ENCODE measurements at places on chromosomes 7 and 10.

DNA sequence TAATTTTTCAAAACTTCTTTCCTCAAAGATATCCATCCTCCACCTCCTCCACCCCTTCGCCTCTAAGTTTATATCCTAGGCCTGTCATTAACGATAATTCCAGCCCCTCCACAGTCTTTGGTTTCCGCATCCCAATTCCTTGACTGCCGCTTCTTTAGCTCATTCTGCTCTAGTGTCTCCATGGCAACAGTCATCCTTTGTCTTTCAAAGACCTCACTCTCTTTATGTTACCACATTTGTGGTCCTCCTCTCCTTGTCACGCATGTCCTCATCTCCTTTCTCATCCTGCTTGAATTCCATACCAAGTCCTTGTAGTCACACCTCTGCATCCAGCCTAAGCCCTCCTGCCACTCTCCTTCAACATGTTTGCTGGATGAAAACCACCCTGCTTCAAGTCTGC, 511.2 kb upstream of the KLF6 start:
- DNase-seq = no peak

GRCh38 chr7:132443761-132444520, 132.3 kb downstream of the PLXNA4 start:
- DNase-seq = no peak

DNA sequence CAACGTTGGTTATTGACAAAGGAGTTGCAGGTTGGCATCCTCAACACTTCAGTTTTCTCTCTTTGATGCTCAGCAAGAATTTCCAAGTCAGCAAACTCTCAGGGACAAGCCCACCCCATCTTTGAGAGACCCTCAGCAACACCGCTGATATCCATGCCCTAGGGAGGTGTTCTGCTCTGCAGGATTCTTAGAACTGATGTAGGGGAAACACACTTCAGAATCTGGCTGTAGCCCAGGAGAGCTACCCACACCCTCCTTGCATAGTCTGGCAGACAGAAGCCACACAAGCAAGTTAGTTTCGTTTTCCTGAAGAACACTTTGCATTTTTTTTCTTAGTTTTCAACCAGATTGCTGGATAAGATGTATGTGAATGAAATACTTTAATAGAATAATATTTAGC, 822 bp downstream of the SAMD9L start:
- DNase-seq = peak; percentile 12

DNA sequence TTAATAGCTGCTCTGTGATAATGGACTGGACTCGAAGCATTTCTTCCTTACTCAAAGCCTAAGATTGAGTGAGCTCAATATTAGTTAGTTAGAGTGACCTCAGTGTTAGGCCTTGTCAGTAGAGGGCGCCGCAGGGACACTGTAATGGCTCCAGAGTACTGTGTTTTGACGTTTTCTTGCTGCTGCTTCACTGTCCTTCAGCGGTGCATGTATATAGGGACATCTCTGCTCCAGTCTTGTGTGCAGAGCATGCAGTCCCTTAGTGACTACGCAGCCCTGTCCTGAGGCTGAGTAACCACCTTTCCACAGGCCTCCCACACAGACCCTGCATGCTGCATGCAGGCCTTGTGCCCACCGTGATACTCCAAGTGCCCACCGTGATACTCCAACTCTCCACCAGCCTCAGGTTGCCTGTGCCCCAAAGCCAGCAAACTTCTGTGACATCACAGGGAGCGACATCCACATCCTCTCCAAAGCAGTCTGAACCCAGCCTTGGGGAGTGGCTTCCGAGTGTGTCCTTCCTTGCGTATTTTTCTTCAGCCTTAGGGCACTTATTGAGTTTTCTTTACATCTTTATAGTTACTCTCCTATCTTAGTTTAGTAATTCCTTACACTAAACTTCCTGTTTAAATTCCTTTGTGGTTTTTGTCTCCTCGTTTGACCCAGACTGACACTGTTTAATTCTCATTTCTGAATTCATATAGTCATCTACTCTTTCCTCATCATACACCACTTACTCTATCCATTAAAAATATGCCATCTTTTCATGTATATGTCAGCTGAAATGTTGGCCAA, 118.2 kb downstream of the JAZF1 start:
- DNase-seq = peak; percentile 42

GRCh38 chr7:135286876-135287275, 53.2 kb downstream of the STRA8 start:
- DNase-seq = no peak

DNA sequence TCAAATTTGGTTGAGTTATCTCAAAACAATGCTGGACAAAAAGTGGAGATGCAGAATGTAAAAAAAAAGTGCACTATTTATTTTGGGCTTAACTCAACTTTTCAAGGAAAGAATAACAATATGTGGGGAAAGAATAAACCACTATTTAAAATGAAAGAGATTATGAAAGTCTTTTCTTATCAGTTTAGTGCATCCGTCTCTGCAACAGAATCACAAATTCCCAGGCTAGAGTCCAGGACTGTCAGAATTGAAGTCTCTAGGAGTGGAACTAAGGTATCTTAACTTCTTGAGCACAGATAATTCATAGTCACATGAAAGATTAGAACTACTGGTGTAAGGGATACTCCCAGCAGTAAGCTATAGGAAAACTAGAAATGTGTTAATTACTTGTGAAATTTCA, 1200.3 kb upstream of the LRRN3 start:
- DNase-seq = no peak

DNA sequence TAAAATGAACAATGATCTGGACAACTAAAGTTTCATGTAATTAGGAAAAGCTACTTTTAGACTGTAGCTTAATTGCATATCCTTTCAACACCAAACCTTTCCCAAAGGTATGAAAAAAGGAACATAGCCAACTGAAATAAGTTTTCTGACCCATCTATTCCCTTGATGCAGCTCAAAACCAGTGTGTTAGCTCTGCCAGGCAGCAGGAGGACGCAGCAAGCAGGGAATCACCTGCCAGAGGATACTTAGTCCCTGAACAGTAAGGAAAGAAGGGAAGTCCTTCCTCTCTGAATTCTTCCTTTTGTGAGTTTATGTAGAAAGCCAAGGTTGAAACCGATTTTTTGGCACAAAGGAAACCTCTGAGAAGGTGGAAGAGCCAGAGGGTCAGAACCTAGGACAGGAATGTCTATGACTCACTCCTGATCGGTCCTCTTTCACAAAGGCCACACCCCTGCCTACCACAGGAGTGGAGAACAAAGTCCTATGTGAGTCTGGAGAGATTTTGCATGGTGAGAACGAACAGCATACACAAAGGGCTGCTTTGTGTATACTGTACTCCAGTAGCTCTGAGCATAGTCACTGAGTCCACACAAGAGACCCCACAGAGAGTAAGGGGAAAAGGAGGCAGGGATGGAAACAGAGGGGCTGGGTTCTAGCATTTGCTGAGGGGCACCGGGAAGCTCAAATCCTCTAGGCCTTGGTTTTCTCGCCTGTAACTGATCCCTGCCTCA, 68.8 kb upstream of the GSDME start:
- DNase-seq = no peak

DNA sequence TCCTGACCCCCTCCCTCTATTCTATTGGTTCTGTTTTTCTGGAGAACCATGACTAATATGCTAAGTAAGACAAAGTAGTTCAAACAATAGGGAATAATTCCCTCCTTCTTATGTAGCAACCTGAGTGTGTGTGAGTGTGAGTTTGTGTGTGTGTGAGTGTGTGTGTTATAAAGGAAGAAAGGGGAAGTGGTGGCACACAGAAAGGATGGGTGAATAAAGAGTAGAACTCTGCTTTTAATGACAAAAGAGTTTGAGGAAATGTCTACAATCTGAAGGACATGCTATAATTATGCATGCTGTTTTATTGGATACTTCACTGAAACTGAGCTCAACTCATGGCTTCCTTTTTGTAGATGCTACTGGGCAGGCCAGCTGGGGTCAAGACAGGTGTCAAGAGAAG, 489.5 kb downstream of the REEP3 start:
- DNase-seq = no peak

GRCh38 chr7:141974831-141975230, 1.3 kb upstream of the TAS2R38 start:
- DNase-seq = no peak

DNA sequence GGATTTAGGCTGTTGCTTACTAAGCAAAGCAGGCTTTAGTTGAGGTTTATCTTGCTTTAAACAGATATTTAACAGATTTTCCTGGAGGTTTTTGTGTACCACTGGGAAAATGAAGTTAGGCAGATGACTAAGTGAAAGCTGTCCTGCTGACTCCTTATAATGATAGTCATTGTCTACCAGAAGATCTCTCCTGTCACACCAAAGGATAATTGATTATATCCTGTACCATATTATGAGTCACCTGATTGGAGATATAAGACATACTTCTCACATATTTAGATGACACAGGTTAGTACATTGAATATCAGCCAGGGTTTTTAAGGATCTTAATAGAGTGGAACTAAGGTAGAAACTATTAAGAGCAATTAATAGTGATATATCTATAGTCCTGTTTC, 68.4 kb downstream of the PTEN start:
- no peak for DNase-seq

DNA sequence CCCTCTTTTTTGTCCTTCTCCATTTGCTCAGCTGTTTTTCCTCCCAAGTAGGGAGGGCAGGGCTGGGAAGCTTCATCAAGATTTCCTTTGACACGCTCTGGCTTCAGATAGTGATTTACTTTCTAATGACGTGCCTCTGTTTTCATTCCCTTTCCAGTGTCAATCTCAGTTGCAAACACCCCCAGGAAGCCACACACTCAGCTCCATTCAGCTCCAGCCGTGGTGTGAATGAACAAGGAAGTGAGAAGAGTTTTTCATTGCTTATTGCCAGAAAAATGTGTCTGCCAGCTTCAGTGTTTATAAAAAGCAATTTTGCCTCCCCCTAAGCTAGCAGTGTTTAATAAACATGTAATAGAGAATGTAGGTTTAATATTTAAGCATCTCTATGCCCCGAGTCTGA, 108.7 kb upstream of the DPP6 start:
- DNase-seq = no peak

- no peak for DNase-seq
Measured at GRCh38 chr7:137873524-137873923, 26.8 kb upstream of the DGKI start.

DNA sequence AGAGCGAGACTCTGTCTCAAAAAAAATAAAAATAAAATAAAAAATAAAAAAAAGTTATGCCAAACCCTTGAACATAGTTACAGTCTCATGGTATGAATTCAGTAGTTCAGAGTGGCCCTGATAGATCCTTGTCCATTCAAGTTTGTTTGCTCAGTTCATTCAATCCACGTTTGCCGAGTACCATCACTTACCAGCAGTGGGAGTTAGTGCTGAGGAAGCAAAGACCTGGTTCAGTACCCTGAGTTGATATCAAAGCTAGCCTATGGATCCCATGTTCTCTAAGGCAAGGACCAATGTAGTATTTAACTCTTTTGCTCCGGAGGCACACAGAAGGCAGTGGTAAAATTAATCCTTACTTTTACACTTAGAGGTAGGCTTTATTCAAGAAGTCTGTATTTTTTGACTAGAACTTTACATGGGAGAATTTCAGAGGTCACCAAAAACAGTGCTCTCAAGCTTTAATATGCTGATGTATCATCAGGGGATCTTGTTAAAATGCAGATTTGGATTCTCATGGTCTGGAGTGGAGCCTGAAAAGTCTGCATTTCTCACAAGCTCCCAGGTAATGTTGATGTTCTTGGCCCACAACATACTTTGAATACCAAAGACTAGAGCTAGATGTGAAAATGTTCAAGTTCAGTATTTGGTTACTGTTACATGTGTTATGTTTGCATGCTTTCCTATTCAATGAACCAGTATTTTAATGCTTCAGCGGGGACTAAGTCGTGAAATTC, 38.1 kb upstream of the HBP1 start:
- DNase-seq = no peak

DNA sequence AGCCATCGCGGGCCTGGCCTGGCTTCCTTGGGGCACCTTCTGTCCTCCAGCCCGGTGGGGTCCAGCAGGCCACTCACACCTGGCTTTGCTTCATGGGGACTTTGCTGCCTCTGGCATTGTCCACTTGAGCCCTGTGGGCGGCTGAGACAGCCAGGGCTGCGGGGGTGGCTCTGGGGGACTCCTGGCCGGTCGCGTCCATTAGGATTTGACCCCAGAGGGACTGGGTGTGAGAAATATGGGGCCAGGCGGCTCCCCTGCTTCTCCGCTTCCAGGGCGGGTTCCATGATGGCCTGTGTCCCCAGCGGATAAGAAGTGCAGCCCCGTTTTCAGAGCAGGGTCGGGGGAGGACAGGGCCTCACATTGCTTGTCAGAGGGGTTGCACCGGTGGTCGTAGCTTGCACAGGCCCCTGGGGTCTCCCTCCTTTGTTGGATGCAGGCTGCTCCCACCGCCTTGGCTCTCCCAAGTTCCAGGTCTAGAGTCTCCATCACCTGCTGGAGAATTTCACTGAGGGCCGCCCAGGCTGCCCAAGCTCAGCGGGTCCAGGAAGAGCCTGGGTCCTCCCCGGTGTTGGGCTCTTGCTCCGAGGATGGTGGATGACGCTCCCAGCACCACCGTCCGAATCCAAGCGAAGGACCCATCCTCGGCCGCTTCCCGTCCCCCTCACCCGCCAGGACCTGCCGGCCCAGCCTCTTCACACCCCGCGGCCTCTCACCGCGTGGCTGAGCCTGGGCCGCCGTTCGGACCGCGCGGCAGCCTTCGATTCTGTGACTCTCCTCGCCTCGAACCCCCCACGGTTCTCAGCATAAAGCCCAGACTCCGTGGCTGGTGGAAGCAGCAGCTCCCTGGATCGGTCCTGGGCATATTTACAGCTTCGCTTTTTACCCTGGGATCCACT, 140.1 kb downstream of the DYNC2I1 start:
- no peak for DNase-seq

GRCh38 chr7:54705436-54705835, 53.6 kb downstream of the SEC61G start:
- DNase-seq = no peak
